ENCODE measurements at places on chromosomes 5 and 9.
A peak's percentile ranks its signal among the peaks of the same experiment; 100 is the strongest.

- DNase-seq = no peak
Observed at GRCh38 chr5:146047396-146047795, 58.0 kb downstream of the PLAC8L1 start.

DNA sequence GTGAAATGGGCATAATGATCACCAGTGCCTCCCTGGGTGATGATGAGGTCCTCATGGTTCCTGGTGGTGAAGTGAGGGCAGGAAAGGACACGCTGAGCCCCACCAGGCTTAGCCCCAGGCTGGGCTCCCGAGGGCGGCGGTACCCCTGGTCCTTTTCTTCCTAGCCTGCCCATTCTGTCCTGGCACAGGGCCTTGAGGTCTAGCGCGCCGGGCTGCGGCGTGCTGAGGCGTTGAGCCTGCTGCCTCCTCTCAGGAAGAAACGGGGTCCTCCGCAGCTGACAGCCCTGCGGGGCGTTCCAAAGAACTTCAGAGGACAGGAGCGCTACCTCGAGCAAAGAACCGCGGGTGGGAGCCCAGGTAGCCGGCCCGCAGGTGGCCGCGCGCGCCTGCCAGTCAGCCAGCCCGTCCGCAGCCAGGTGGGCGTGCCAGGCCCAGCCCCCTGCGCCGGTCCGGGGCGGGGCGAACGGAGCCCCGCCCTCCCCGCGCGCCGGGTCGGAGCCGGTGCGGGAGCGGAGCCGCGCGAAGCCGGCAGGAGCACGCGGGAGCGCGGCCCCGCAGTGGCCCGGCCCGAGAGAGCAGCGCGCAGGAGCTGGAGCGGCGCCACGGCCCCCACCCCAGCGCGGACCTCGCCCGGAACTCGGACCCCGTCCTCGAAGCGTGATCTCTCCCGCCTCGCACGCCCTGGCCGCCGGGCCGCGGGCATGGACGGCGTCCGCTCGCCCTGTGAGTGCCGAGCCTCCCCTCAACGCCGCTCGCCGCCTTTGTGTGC lies at the start of gene WNK2:
Gene WNK2 (plus strand): TSS at position 477 of the 769 bp plus-strand sequence. CDS start 791 bp downstream, outside the sequence.
- DNase-seq = peak; percentile 99

DNA sequence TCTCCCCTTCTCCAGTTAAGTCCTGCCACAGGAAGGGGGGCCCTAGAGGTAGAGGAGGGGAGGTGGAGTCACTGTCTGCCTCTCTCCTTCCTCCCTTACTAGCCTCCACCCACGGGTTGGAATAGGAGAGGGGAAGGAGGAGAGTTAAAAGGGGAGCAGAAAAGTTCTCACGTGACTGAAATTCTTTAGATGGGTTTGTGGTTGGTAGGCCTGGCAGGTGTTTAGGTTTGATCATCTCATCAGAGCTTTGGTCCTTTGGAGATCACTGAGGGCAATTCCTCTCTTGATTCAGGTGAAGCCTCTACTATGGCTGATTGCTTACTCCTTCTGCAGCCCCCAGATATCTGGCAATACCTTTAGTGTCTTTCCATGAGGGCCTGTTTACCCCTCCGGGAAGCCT lies 24.9 kb upstream of the C5orf63 start:
- DNase-seq = no peak

DNA sequence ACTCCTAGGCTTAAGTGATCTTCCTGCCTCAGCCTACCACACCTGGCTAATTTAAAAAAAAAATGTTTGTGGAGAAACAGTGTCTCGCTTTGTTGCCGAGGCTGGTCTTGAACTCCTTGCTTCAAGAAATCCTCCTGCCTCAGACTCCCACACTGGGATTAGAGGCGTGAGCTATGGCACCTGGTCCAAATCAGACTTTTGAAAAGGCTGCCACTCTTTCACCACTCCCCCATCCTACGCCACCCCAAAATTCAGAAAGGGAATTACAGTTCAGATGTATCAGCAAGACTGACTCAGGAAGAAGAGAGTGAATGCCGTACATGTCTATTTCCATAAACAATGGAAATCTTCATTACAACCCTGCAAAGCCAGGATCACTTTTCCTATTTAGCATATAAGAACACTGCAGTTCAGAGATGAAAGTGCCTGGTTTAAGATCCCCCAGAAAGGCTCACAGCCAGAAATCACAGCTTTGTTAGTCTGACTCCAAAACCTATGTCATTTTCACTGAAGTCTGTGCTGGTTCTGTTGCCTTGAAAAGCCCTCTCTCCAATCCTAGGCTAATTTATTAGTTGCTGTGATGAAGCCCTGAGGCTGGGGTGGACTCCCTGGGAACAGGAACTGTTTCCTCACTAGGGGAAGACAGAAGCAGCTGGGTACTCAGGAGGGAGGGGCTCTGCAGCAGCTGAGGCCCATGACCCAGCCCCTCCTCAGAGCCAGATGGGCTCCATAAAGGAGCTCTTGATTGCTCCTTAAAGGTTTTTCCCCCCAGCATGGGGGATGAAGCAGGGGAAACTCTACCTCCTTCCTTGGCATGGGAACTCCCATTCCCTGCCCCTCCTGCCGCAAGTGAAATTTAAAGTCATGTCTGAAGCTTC lies 3.1 kb downstream of the FBLL1 start:
- DNase-seq = peak; percentile 65

DNA sequence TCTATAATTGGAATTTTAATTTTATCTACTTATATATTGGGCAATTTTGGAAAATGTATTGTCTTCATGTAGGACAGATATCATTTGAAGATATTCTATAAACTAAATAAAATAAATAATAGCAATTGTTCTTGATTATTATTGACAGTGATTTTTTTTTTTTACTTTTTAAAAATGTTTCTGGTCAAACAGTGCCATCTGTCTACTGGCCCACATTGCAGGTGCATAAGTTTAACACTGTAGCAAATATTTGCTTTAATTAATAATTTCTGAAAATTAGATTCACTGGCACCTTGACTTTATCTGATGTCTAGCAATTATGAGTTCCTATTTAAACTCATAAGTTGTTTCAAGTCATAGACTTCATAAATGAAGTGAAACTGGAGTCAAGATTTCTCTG lies 41.1 kb upstream of the ISOC1 start:
- DNase-seq = no peak

DNA sequence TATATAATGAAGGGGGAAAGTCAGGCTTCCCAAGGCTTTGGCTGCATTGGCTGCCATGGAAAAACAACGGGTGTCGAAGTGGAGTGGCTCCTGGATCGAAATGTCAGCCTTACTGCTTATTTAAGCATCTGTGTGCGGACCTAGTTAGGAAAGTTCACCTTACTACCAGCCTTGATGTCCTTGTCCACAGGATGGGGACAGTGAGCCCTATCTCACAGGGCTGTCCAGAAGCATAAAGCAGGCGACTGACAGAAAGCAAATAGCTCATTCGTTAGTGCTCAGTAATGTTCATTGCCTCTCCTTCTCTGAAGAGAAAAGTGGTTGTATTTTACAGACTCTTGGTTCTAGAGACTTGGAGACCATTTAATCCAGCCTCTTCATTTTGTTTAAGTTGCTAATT lies 81.5 kb upstream of the NIPAL4 start:
- DNase-seq = no peak

DNA sequence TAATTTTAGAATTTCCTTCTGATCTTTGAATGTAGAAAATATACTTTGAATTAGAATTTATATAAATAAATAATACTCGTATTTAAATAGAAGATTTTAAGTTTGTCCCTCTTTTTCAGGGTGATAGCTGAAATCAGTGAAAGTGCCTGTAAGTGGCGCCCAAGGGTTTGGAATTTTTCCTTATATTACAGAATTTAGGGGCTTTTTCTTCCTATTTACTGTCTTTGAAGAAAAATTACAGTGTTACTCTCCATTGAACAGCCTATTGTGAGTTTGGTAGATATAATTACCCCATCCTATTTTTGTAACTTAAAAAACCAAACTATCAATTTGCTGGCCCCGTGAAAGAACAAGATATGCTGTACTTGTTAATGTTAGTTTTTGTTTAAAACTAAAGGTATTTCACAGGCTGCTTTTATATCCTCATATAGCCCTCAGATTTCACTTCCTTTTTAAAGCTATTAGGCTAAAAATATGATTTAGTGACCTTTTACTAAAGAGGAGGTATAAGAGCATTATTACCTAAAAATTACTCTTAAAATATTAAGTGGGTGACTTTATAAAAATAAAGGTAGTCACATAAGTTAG lies 3.2 kb downstream of the MAP3K1 start:
- peak; percentile 10 for DNase-seq

GRCh38 chr5:94853120-94853519 lies 234.7 kb downstream of the SLF1 start:
- no peak for DNase-seq

- DNase-seq = no peak
Observed at GRCh38 chr5:156594406-156594805, 255.7 kb upstream of the PPP1R2B start.

- no peak for DNase-seq
Observed at GRCh38 chr9:33765411-33765810, 29.9 kb upstream of the PRSS3 start.

- no peak for DNase-seq
Observed at GRCh38 chr5:67809589-67809988, 406.0 kb upstream of the PIK3R1 start.

GRCh38 chr9:132648283-132648682 lies 21.5 kb downstream of the DDX31 start:
- no peak for DNase-seq

DNA sequence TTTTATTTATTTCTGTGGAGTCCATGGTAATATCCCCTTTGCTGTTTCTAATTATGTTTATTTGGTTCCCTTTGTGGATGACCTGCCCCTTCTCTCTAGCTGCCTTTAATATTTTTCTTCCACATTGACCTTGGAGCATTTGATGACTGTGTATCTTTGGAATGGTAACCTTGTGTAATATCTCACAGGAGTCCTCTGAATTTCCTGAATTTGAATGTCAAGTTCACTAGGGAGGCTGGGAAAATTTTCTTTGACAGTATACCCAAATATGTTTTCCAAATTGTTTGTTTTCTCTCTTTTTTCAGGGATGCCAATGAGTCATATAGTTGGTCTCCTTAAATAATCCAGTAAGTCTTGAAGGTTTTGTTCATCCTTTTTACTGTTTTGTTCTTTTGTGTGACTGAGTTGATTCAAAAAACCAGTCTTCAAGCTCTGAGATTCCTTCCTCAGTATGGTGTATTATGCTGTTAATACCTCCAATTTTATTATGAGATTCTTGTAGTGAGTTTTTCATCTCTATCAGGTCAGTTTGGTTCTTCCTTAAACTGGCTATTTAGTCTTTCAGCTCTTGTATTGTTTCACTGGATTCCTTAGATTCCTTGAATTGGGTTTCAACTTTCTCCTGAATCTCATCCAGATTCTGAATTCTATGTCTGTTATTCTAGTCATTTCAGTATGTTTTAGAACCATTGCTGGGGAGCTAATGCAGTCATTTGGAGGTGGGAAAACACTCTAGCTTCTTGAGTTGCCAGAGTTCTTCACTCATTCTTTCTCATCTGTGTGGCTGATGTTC lies 349.0 kb upstream of the TARS1 start:
- no peak for DNase-seq

GRCh38 chr9:33942471-33943083 lies 106.1 kb downstream of the UBAP2 start:
- DNase-seq = no peak

- DNase-seq = no peak
Observed at GRCh38 chr5:116923344-116923743, 348.7 kb upstream of the SEMA6A start.

DNA sequence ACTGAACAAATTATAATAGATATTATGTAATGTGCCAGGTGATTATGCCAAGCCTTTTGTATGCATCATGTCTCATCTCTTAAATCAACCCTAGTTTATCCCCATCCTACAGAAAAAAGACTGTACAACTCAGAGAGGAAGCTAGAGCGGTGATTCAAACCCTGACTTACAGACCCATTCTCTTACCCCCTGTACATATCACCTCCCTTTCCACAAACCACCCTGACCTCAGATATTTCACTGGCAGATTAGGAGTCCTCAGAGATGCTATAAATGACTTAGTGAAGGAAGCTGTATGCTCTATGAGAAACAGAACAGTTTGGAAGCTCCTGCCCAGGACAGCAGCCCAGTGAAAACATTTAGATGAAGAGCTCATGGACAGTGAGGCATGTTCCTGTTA lies 79.1 kb upstream of the RARS1 start:
- DNase-seq = no peak

GRCh38 chr5:51379331-51379700 lies 3.9 kb upstream of the ISL1 start:
- no peak for DNase-seq

DNA sequence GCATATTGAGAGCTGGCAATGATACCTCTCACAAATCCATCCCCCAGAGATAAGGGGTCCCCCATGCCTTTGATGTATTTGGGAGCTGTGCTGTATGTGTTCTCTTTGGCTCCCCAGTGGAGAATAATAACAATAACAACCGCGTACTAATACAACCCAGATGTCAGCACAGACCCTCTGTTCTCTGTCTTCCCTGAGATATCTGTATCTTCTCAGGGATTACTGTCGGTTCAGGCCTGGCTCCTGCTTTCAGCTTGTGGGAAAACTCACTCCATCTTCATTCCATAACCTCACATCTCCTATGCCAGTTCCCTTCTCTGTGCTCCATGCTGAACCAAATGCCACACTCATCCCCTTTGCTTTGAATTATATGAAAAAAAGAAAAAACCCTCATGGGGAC lies 76.2 kb downstream of the TMC1 start:
- no peak for DNase-seq

GRCh38 chr9:125822902-125823301 lies 75.7 kb downstream of the PBX3 start:
- no peak for DNase-seq

- DNase-seq = no peak
Observed at GRCh38 chr5:151706906-151707305, 20.2 kb upstream of the SPARC start.

DNA sequence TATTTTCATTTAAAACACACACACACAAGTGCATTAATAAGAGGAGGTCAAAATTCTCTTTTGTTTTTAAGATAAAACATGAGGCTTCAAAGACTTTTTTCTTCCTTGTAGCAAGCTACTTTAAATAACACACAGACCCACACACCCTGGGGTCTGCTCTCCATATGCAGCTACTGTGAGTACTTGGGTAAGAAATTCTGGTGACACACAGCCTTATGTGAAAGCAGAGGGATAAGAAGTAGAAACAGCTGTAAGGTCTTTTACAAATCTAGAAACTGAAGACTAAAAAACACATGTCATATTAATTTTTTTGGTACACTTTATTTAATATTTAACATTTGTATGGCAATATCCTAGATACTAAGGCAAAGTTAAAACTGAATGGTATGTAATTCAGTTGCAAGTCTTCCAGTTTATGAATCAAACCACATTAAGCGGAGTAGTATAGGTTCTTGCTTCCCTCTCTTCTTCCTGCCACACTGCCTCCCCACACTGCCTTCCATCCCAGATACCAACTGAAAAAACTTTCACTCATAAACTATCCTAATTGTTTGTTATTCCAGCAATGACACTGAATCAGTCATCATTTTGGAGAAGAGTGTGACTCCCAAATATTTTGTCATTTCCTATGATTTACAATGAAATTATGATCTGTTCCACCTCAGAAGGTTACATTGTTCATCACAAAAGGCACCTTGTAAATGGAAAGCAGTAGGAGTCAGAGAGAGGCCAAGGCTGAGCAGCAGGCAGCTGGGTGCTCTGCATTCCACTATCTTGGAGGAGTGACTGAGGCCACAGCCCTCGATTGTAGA lies 92.0 kb downstream of the PLCXD3 start:
- peak; percentile 40 for DNase-seq
